ENCODE measurements at places on chromosomes 1 and 21.

GRCh38 chr1:169878498-169878897 lies 15.2 kb downstream of the SCYL3 start:
- H3K4me1 ChIP-seq, result no peaks in the 10 kb centered on the region
- no peak overlapping the region for H3K4me3 ChIP-seq
- H3K36me3 ChIP-seq, result no peaks in the 10 kb centered on the region
- DNase-seq, result no peak
- H3K27ac ChIP-seq, result no peak overlapping the region

GRCh38 chr1:192538407-192539296 lies 36.9 kb upstream of the RGS1 start:
- no peak overlapping the region for H3K4me3 ChIP-seq
- peak overlapping the region; percentile 92 for H3K27ac ChIP-seq
- H3K4me1 ChIP-seq, result no peaks in the 10 kb centered on the region
- H3K27me3 ChIP-seq, result no peaks in the 10 kb centered on the region

- no peaks in the 10 kb centered on the region for H3K27me3 ChIP-seq
- DNase-seq, result no peak
- H3K4me1 ChIP-seq, result no peaks in the 10 kb centered on the region
- no peak overlapping the region for H3K4me3 ChIP-seq
- H3K27ac ChIP-seq, result no peak overlapping the region
- no peaks in the 10 kb centered on the region for H3K36me3 ChIP-seq
Observed at GRCh38 chr1:163981500-163982030, 577.4 kb upstream of the PBX1 start.

DNA sequence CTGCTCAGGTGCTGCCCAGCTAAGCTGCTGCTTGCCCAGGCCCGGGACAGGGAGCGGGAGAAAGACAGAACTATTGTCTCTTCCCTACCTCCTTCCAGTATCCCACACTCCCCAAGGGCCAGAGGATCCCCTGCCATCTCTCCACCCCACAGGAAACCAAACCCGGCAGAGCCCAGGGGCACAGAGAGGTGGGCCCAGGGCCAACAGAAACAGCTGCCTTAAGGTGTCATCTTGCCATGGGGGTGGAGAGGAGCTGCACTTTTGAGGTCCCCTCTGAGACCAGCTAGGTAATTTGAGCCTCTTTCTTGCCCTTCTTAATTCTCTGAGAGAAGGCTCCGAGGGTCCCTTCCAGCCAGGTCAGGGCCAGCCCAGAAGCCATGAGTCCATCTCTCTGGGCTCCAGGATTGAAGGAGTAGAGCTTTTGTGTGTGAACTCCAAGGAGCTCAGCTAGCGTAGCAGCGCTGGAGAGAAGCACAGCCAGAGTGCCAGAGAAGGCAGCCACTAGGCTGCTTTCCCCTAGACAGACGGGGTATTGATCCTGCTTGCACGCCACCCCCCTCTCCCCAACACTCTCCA lies 9.7 kb upstream of the GPR61 start:
- H3K4me1 ChIP-seq, result no peaks in the 10 kb centered on the region
- no peaks in the 10 kb centered on the region for H3K27me3 ChIP-seq
- no peak overlapping the region for H3K27ac ChIP-seq
- H3K36me3 ChIP-seq, result no peaks in the 10 kb centered on the region
- DNase-seq, result no peak

GRCh38 chr1:222592171-222592570 lies 2.4 kb upstream of the TAF1A start:
- no peak overlapping the region for H3K27ac ChIP-seq
- no peak for DNase-seq
- peaks cover 11% of the 10 kb centered on the region for H3K4me1 ChIP-seq
- H3K4me3 ChIP-seq, result no peak overlapping the region
- H3K36me3 ChIP-seq, result no peaks in the 10 kb centered on the region
- no peaks in the 10 kb centered on the region for H3K27me3 ChIP-seq

DNA sequence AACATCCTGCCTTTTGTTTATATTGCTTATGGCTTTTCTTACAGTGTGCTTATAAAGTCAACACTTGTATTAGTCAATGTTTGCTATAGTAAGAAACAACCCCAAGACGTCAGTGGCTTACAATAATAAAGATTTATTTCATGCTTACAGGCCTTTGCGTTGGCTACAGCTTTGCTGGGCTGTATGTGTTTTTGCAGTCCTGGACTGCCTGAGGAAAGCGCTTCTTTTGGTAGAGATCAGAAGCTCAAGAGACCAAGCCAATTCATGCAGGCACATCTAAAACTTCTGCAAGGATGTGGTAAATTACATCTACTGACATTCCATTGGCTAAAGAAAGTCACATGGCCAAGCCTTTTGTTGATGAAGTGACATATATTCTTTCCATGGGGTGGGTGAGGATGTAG lies 17.5 kb upstream of the PRKAA2 start:
- no peaks in the 10 kb centered on the region for H3K36me3 ChIP-seq
- no peak for DNase-seq
- H3K4me1 ChIP-seq, result no peaks in the 10 kb centered on the region
- no peaks in the 10 kb centered on the region for H3K27me3 ChIP-seq

DNA sequence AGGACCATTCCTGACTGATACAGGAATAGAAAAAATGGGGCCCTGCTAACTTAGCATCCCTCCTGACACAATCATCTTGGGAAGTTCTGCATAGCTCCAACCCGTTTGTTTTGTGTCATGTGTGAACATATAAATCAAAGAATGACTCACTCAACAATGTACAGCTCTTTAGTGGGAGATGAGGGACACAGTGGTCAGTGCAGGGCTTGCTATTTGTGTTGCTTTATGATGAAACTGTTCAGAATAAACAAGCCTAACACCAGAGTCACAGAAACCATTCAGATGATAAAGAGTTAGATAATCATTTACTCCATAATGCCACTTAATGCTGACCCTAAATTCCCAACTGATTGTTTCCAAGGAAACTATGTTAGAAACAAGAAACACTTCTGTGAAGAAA lies 154.2 kb upstream of the ZNHIT6 start:
- no peaks in the 10 kb centered on the region for H3K36me3 ChIP-seq
- H3K27ac ChIP-seq, result no peak overlapping the region
- H3K4me1 ChIP-seq, result no peaks in the 10 kb centered on the region

DNA sequence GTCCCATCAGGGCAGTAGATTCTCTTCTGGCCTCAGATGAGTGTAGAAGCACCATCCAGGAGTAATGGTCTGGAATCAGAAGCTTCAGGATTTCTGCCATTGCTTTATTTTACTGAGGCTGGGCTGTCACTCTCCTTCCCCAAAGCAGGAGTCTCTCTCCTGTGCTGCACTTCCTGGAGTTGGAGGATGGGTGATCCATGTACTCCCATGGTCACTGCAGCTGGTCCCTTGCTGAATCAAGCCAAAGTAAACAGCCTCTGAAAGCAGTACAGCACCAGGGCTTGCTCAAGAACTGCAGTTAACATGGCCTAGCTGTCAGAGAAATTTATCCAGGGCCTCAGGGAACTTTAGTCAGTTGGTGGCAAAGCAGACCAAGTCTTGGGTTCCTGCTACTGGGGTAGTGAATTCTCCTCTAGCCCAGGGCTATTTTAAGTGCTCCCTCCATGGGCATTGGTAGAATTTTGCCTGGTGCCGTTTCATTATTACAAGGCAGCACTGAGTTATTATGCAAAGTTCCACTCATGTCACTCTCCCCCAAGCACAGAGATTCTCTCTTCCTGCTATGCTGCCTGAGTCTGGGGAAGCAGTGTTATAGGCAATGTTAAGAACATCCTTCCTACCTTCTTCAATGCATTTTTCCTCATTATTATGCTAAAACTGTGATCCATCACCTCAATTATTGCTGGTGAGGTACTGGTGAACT lies 29.5 kb downstream of the DRAM2 start:
- no peak overlapping the region for H3K27ac ChIP-seq
- H3K36me3 ChIP-seq, result no peaks in the 10 kb centered on the region
- H3K4me1 ChIP-seq, result no peaks in the 10 kb centered on the region
- H3K27me3 ChIP-seq, result no peaks in the 10 kb centered on the region
- DNase-seq, result no peak

DNA sequence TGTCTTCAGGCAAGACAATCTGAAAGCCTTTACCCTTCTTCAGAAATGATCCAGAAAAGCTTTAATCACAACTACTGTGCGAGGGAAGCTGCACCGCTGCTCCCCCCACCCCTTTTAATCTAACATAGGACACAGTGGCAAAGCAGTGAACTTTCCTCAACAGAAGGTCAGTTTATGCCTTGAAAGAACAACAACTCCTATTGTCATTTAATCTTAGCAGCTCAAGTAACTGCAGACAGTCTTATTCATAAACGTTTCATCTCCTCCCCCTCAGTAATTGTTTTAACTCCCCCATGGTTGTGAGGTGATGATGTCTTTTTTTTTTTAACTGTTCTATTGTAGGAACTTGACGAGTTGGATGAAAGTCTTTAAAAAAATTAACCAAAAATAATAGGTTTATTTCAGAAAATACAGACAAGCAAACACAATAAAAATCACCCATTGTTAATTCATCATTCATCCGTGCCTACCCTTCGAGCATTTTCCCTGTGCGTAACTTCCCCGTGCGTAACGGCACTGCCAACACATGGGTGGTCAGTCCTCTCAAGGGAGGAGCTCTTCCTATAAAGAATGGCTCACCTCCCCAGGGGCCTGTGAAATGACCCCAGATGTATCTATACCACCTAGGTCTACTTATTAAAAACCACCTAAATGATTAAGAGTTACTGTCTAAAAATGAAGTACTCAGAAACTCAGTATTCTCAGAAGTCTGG lies 3.3 kb upstream of the ADAR start:
- no peaks in the 10 kb centered on the region for H3K27me3 ChIP-seq
- H3K27ac ChIP-seq, result peak overlapping the region; percentile 7
- H3K36me3 ChIP-seq, result no peaks in the 10 kb centered on the region
- DNase-seq, result no peak

DNA sequence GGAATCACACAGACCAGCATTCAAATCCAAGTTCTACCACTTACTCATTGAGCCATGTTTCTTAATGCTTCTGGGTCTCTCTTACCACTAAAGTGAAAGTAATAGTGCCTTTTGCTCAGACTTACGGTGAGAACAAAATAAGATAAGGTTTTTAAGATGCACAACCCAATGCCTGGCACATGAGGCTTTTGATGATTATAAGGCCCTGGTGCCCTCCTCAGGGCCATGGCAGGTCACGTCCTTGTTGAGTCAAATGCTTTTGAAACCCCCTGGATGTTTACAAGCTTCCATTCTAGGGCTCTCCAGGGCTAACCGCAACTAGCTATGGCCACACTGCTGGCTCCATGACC lies 76.0 kb downstream of the TENT5C start:
- no peaks in the 10 kb centered on the region for H3K27me3 ChIP-seq
- H3K4me3 ChIP-seq, result no peak overlapping the region
- H3K27ac ChIP-seq, result peak overlapping the region; percentile 9

DNA sequence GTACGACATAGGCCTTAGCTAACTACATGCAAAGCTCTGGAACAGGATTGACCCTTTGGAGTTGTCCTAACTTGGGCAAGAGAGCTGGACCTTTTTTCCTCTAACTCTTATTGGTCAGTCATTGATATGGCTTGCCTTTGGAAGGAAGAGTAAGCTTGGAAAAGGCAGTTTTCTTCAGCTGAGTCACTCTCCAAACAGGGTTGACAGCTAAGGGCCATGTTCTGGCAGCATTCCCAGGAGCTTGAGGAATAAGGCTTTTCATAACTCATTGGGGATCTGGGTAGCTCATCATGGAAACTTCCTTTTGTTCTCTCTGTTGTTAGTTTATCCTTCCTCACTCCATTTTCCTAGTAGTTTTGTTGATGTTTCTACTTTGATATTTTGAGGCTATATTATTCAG lies 14.5 kb upstream of the ERRFI1 start:
- no peaks in the 10 kb centered on the region for H3K27me3 ChIP-seq
- no peaks in the 10 kb centered on the region for H3K4me1 ChIP-seq
- H3K36me3 ChIP-seq, result no peaks in the 10 kb centered on the region
- peak; percentile 86 for DNase-seq
- no peak overlapping the region for H3K4me3 ChIP-seq

- no peak for DNase-seq
- H3K27me3 ChIP-seq, result no peaks in the 10 kb centered on the region
- no peaks in the 10 kb centered on the region for H3K4me1 ChIP-seq
- H3K4me3 ChIP-seq, result no peak overlapping the region
- no peak overlapping the region for H3K27ac ChIP-seq
- no peaks in the 10 kb centered on the region for H3K36me3 ChIP-seq
Observed at GRCh38 chr1:28118640-28119307, 30.4 kb upstream of the EYA3 start.

DNA sequence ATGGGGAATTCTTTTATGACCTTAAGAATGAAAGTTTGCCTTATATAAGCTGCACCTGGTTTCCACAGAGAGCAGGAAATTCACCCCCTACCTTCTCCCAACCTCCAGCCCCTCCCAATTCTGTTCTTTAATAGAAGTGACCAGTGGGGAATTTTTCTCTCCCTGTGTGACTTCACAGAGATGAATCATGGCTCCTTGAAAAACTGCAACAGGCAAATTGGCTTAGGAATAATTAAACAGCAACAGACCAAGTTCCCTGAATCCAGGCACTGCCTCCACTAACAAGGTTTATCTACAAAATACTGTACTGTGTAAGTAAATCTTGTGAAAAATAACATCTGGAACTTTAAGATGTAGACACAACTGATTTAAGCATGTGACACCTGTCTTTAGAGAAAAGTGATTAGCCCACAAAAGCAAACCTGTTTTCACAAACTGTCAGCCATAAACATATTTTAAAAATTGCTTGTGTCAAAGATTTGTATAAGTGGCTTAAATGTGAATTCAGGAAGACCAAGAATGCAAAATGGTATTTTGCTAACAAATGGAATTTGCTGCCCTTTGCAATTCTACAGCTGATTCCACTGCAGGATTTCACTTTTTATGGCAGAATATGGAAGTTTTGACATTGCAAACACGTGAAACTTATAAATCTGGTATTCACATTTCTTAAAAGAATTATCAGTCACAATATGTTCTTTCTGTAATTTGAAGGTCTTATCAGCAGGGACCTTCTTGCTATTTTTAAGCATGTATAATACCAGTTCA lies 54.0 kb downstream of the ALG14 start:
- no peaks in the 10 kb centered on the region for H3K4me1 ChIP-seq
- H3K27me3 ChIP-seq, result no peaks in the 10 kb centered on the region
- H3K4me3 ChIP-seq, result no peak overlapping the region
- H3K36me3 ChIP-seq, result no peaks in the 10 kb centered on the region
